ENCODE measurements at places on chromosomes 5 and 9.

DNA sequence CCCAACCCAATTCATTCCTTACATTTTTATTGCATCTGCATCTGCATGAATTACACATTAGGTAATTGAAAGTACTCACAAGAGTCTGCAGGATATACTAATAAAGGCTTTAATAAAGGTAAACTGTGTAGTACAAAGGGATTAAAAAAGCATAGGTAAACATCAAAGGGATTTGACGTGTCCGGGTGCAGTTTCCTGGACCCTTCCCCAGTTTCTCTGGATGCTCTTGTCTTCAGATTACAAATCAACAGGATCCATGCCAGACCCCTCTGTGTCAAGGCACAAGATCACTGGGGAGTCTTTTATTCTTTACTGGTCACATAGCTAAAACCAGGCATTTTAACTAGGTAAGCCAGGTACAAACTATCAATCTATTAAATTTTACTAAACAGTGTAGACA is 177.2 kb upstream of the TYRP1 start:
- no peak for DNase-seq

DNA sequence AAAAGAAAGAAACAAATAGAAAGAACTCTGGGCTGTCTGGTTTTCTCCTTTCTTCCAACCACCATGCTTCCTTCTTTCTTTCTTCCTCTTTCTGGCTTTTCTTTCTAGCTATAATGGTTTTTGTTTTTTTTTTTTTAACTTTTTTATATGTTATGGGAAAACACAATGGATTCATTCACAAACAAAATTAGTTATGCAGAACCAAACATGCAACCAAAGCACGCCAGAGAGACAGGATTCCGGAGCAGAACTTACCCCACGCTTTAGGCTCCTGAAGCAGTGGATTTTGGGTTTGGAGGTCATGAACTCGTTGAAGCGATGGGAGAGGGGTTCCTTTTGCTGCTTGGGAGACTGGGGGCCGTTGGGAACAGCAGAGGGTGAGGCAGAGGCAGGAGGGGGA is 88.3 kb downstream of the USP20 start:
- no peak for DNase-seq

DNA sequence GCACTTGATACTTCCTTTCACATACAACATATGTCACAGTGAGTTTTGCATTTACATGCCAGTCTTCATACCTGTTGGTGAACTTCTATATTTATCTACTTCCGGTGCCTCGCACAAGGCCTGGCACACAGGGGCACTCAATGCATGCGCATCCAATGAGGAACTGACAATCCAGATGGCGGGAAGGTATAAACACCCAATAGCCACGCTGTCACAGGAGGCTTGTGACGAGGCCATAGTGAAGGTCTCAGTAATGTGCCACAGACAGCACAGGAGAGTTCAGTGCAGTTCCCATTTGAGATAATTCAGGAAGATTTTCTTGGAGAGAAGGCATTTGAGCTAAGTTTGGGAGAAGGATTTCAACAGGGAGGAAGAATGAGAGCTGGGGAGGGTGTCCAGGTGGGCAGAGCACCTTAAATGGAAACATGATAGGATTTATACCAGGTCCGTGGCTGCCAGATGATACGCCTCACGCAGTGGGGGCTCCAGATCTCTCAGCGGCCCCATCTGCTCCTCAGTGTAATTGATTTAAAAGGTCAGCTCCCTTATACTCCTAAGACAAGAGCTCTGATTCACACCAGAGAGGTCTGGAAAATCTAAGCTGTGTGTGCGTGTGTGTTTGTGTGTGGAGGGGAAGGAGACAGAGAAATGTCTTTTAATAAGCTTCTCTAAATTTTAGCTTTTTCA is 206.2 kb downstream of the DCP2 start:
- no peak for DNase-seq

GRCh38 chr5:58024151-58024550 is 435.7 kb downstream of the PLK2 start:
- no peak for DNase-seq

DNA sequence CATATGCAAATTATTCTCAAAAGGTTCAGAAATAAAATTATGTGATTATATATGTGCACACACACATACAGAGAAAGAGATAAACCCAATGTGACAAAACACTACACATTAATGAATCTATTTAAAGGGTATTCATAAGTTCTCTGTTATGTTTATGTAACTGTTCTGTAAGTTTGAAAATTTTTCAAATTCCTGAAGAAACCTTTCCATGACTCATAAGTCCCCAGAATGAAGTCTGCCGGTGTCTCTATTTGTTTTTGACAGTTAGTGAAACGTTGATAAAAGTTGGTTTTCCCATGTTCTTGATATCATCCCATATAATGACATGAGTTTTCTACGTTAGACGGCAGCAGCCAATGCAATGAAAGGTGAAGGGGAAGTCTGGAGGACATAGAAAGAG is 199.5 kb upstream of the PUM3 start:
- no peak for DNase-seq

DNA sequence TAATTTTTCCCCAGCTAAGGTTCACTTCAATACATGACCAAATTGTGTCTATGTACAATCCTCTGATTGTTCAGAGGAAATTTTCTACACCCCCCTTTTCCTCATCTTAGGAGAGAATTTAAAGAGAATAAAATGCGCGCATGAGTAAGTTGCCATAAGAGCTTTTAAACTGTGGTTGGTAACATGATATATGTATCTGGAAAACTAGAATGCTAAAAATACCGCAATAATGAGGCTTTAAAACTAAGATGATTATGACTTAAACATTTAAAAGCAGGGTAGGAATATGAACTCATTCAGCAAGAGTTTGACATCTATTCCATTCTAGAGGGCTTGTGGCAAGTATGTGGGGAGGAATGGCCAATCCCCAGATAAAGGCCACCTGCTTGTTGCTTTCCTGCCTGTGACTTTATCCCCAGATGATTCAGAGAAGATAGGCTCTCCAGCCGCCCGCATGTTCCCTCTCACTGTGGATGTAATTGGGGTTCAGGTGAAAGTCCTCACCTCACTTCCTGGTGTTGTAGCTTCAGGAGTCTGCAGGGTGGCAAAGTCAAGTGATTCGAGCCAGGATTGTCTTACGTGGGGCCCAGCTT is 26.5 kb upstream of the BASP1 start:
- DNase-seq, result no peak

- no peak for DNase-seq
Measured at GRCh38 chr9:68496356-68496755, 44.3 kb downstream of the TMEM252 start.

DNA sequence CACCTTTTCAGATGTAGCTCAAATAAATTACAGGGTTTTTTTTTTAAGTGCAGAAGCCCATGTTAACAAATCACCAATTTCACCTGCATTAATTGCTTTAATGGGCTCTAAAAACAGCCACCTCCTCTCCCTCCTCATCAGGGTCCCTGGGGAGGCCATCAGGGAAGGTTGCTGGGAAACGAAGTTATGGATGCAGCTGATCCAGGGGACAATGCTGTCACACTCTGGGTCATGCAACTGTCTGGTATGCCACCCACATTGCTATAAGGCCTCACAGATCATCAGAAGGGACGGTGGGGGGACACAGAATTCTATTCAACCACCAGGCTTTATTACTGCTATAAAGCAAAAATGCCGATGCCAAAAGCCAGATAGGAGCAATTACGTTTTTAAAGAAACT is 9.3 kb downstream of the WHRN start:
- no peak for DNase-seq

- peak; percentile 1 for DNase-seq
Measured at GRCh38 chr5:133391354-133392136, 220.8 kb downstream of the FSTL4 start.

GRCh38 chr5:141814064-141814964 is 63.9 kb downstream of the PCDH1 start:
- DNase-seq, result peak; percentile 18

DNA sequence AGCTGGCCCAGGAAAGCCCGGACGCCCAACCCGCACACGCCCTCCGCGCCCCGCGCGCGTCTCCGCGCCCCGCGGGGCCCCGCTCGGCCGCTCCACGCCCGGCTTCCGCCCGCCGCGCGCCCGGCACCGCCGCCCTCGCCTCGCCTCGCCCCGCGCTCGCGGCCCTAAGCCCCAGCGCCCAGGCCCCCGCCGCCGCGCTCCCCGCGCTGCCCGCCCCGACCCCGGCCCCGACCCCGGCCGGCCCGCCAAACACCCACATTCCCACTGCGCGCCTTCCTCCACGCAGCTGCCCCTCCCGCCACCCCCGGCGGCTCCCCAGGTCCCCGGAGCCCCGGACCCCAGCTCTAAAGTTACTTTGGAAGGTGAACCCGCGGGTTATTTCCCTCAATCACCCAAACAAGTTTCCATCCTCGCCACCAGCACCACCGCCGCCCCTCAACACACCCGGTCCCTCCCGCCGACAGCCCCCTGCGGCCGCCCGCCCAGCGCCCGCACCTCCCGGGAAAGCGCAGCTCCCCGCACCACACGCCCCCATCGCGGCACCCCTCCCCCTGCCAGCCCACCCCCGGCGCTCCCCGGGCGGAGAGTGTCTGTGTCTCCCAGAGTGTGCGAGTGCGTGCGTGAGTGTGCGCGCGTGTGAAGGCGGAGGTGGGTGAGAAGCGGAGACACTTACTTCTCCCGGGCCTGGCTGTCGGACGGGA is 439 bp downstream of the SSBP2 start:
- DNase-seq, result peak; percentile 13

- no peak for DNase-seq
Measured at GRCh38 chr5:180343110-180343830, 9.9 kb downstream of the GFPT2 start.

DNA sequence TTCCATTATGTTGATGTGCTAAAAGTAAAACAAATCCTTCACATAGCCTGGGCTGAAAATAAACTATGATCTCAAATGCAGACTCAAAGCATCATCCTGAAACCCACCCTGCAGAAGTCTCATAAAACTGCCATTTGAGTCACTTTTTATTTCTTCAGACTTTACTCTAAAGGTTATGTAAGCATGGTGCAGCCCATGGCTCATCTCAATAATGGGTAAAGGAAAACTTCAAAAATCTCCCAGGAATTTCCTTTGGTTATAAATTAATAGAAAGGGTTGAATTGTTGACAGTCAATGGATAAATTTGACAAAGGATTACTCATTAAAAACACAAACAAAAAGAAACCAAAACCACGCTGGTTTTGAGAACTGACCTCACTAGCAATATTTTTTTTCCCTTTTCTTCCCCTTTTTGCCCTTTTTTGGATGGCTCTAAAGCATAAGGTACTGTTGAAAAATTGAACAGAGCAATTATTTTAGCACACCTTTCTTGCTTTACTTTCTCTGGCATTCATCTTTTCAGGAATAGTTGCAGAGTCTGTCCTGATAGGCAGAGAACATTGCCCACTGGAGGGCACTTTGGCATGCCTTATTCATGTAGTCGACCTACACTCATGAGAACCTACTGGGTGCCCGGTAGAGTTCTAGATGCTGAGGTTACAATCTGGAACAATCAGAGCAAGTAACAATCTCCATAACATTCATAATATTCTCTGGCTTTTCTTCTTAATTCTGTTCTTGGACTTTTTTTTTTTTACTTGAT is 191.4 kb downstream of the TMEM167A start:
- no peak for DNase-seq

GRCh38 chr5:16531063-16531648 is 65.6 kb upstream of the ZNF622 start:
- DNase-seq, result no peak

GRCh38 chr5:18114151-18114757 is 480.0 kb downstream of the TAF11L14 start:
- DNase-seq, result no peak

DNA sequence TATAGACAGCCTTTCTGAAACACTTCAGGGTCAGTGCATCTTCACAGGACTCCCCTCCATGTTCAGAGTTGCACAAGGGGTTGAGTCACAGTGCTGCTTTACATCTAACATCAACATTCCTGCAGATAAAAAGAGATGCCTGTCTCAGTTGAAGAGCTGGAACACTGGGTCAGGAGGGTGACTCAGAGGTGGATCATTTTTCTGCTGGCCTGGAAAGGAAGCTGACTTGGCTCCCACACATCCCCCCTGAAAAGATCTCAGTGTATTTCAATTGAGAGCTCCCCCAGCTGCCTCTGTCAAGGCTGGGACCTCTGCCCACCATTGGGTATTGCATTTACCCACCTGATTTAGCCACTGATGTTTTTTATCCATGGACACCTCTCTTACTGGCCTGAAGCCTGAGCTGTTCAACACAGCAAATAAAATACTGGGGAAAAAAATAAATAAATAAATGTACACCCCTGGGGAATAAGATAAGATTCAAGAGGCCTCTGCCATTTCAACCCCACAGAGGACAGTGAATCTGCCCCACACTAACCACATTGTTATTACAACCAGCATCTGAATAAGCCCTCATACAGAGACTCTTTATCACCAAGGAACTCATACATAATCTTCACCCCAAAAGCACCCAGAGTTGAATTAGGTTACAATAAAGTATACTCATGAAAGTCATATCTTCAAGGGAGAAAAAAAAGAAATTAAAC is 716.4 kb downstream of the SEMA5A start:
- DNase-seq, result no peak

- DNase-seq, result no peak
Measured at GRCh38 chr9:81814794-81815464, 113.3 kb upstream of the SPATA31D4 start.

DNA sequence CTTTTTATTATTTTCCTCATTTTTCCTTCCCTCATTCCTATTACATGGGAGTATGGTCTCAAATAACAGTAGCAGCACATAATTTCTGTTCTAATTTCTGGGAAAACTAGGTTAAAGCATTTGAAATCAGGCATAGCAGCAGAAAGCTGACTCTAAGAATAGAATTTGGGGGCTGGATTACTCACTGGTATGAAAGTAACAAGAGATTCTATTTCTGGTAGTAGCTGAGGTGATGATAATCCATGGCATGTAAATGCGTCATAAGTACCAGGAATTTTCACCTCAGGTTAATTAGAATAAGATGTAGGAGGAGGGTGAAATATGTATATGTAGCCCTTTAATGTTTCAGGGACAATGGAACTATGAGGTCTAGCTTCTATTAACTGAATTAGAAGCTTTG is 662.0 kb downstream of the PTPRD start:
- no peak for DNase-seq

DNA sequence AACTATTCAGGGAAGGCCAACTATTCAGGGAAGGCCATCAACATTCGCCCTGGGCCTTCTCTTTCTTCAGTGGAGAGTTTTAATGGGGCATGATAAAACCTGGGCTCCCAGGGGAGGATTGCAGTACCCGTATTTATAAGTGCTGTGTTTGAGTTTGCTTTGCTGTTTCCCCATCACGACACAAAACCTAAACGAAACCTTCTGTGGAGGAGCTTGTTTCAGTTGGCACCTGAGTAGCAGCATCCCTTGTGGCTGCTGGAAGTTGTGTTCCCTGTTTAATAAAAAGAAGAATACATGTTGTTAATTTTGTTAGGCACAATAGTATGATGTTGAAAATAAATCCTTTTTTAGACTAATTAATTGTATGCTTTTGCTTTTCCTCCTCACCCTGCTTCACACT is 8.3 kb downstream of the WDR31 start:
- no peak for DNase-seq

Data from activated T-helper 2 cell treated with anti-CD3 and anti-CD28 coated beads, Interferon-gamma antibody, Interleukin-2, Interleukin-4, amounts not matched to agents 10 μg/mL and 5 μg/mL and 100 μg/mL, durations not matched to agents 14 hours and 24 hours and 36 hours (primary cell).